Activated naive CD4-positive, alpha-beta T cell treated with anti-CD3 and anti-CD28 coated beads, Interleukin-2, amount 10 ng/mL, durations not matched to agents 7 days and 5 days (primary cell): ENCODE measurements at places on chromosomes 13 and 19.

DNA sequence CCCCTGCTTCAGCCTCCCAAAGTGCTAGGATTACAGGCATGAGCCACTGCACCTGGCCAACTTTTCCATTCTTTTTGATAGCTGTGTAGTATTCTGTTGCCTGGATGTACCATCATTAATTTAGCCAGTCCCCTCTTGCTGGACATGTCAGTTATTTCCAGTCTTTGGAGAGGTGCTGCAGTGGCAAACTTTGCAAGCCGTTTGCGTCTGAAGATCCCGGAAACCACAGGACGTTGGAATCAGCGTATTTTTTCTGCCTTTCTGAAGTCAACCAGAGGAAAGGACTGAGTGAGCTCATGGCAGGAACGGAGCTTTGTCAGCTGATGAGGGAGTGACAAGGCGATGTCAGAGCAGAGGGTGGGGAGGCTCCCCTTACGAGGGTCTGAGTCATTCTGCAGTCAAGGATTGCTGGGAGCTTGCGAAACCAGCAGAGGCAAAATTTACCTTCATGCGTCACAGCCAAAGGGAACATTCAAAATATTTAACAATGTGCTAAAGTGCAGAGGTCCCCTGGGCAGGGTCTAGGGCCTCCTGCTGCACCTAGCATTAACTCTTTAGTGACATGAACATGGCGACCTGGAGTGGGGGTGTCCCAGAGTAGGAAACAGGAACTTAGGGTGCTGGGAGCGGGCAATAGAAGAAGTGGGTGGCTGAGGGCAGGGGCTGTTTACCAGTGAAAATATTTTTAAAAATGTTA is 5.6 kb downstream of the C5AR1 start:
- H3K27ac ChIP-seq: no peak overlapping the region
- no peaks in the 10 kb centered on the region for H3K4me1 ChIP-seq
- H3K27me3 ChIP-seq: peaks cover 43% of the 10 kb centered on the region
- no peak for DNase-seq

GRCh38 chr13:59609421-59609820 is 554.3 kb downstream of the DIAPH3 start:
- no peak overlapping the region for H3K4me3 ChIP-seq
- no peaks in the 10 kb centered on the region for H3K36me3 ChIP-seq
- H3K4me1 ChIP-seq: no peaks in the 10 kb centered on the region
- H3K27me3 ChIP-seq: peaks cover 6% of the 10 kb centered on the region
- H3K27ac ChIP-seq: no peak overlapping the region

DNA sequence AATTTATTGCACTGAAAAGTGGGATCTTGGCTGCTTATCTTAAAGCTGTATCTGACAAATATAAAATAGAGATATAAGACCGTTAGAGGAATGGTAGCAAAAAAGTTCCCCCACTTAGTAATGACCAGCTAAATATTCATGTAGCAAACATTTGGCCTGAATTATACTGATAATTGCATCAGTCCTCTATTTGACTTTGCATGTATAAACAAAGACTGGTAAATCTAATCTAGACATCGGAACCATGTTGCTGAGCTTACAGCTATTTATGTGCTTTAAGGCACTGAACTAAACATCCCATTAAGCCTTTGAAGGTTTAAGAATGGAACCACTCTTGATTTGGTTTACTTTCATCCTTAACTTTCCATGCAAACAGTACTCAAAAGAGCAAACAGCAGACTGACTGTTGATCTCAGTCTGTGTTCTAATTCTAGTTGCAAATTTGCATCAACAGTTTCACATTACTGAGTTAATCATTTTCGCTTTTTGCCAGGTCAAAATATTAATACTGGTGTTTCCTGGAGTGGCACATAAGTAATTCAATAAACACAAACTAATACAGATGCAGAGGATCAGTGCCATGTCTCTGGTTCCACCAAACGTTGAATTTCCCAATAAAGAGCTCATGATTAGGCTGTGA is 203.5 kb upstream of the HTR2A start:
- H3K27ac ChIP-seq: no peak overlapping the region
- no peak overlapping the region for H3K4me3 ChIP-seq
- no peaks in the 10 kb centered on the region for H3K4me1 ChIP-seq
- H3K36me3 ChIP-seq: no peaks in the 10 kb centered on the region

DNA sequence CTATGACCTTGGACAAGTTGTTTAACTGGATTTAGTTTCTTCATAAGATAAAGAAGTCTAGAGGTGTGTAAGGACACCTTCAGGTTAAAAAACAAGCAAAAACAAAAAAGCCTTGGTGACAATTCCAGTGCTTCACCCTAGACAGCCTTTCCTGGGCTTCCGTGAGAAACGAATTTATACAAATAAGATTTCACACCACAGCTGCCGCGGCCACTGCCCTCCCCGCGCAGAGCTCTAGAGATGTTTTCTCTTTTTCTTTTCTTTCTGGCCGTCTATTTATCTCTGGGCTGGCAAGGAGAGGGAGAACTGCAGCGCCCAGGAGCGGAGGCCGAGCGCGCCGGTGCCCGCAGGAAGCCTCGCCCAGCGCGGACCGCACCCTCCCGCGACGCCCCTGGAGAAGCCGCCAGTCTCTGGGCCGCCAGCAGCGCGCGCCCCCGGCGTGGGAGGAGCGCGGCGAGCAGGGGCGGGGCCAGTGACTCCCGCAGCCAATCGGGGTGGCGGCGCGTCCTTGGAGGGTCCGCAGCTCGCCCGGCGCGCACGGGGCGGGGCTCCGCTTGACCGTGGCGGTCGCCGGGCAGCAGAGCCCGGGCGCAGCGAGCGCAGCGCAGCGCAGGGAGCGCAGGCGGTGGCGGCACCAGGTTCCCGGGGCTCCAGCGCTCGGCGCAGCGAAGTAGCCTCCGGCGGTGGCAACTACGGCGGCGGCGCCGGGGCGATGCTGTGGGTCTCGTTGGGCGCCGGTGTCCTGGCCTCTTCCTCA is 107.0 kb downstream of the RXFP2 start:
- peak overlapping the region; percentile 77 for H3K4me3 ChIP-seq
- H3K36me3 ChIP-seq: no peaks in the 10 kb centered on the region
- peak overlapping the region; percentile 28 for H3K27ac ChIP-seq
- H3K27me3 ChIP-seq: peaks cover 67% of the 10 kb centered on the region

GRCh38 chr13:22198641-22199217 is 527.9 kb downstream of the FGF9 start:
- no peak overlapping the region for H3K4me3 ChIP-seq
- H3K4me1 ChIP-seq: no peaks in the 10 kb centered on the region
- DNase-seq: no peak
- H3K36me3 ChIP-seq: no peaks in the 10 kb centered on the region
- no peaks in the 10 kb centered on the region for H3K27me3 ChIP-seq

DNA sequence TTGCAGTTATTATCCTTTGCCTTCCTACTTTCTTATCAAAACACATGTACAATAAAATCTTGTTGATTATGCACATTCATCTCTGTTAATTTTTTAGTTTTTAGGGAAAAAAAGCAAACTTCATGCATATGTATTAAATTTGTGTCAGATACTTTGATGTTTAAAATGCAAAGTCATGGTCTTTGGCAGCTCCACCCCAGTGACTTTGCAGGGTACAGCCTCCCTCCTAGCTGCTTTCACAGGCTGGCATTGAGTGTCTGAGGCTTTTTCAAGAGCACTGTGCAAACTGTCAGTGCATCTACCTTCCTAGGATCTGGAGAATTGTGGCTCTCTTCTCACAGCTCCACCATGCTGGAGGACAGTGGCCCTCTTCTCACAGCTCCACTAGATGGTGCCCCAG is 1988.1 kb upstream of the PCDH20 start:
- H3K4me3 ChIP-seq: no peak overlapping the region
- no peak overlapping the region for H3K27ac ChIP-seq
- H3K36me3 ChIP-seq: no peaks in the 10 kb centered on the region
- DNase-seq: no peak

- no peaks in the 10 kb centered on the region for H3K27me3 ChIP-seq
- H3K27ac ChIP-seq: no peak overlapping the region
- no peaks in the 10 kb centered on the region for H3K4me1 ChIP-seq
- DNase-seq: no peak
- H3K36me3 ChIP-seq: peaks cover 12% of the 10 kb centered on the region
- H3K4me3 ChIP-seq: no peak overlapping the region
Observed at GRCh38 chr19:52345162-52345561, 9.1 kb downstream of the ZNF610 start.
